ENCODE measurements at places on chromosomes 1 and 21.
A peak's percentile ranks its signal among the peaks of the same experiment; 100 is the strongest.

DNA sequence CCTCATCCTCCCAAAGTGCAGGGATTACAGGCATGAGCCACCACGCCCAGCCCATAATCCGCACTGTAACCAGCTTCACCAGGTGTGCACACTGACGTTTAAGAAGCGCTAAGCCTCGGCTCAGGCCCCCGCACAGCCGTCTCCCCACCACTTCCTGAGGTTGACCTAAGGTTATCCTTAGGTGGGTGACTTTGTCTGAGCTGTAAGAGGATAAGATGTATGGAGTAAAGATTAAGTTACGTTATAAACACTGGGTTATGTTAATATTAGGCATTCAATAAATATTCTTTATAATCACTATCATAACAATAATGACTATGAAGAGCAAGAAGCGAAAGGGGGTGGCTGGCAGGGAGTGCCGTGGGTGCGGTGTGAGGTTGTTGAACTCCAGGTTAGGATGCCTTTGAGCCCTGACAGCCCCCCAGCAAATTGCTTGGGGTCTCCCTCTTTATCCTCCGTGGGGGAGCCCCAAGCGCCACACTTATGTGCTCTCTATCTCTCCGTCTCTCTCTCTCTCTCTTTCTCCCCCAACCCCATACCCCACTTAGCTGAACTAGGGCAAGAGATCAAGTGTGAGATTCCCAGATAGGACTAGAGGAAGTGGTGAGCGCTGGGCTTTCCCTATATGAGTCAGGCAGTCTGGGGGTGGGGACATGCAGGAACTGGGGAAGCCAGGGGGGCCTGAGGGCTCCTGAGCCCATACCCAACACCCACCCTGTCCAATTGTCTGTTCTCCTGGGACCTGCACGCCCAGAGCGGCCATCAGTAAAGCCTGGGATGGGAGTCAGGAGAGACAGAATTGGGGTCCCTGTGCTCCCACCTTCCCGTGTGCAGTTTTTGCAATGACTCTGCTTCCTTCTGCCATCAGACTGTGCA is 7.6 kb downstream of the EFHD2 start:
- DNase-seq: no peak

DNA sequence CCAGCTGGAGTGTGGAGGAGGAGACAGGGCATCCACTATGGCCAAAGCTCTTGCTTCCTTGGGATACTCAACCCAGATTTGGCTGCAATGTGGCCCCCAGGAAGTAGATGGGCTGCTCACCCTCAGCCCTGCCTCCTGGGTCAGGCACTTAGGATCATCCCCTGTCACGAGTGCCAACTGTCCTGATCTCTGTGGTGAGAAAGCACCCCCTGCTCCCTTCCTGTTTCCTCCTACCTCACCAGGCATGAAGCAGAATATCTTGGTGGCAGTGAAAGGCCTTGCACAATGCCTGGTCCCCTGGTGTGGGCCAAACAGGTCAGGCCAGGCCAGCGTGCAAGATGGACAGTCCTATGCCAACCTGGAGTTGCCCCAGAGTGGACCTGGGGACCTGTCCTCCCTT is 211.7 kb downstream of the GRIK3 start:
- DNase-seq: no peak

GRCh38 chr21:34881839-34882371 is 167.2 kb downstream of the RUNX1 start:
- no peak for DNase-seq

DNA sequence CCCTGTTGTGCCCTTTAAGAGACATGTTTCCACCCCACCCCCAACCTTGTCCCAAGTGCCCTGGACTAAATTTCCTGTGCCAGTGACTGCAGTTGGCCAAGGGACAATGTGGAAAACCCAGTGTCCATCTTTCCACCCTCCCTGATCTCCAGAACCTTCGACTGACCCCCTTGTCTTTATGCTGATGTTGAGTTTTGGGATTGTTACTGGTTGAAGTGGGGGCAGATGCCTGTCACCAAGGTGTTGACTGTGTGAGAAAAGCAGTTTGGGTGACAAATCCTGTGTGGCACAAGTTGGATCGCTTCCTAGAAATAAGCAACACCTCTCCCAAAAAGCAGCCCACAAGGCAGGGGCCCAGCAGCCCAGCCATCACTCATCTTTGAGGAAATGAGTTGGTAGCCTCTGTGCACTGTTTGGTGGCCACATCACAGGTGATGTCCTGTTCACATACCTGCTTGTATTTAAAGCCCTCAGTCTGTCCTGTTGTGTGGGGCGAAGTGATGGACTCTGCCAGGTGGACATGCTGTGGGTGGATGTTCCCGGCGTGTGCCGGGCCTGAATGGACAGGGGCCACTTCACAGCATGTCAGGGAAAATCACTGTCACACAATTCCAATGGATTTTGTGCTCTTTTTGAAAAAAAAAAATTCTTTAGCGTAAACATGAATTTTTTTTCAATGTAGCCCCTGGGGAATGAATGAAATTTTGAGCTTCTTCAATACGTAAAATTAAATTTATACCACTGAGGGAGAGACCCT is 6.6 kb upstream of the MIIP start:
- DNase-seq: no peak

- DNase-seq: peak; percentile 30
Observed at GRCh38 chr1:220696863-220697231, 6.7 kb downstream of the C1orf115 start.

DNA sequence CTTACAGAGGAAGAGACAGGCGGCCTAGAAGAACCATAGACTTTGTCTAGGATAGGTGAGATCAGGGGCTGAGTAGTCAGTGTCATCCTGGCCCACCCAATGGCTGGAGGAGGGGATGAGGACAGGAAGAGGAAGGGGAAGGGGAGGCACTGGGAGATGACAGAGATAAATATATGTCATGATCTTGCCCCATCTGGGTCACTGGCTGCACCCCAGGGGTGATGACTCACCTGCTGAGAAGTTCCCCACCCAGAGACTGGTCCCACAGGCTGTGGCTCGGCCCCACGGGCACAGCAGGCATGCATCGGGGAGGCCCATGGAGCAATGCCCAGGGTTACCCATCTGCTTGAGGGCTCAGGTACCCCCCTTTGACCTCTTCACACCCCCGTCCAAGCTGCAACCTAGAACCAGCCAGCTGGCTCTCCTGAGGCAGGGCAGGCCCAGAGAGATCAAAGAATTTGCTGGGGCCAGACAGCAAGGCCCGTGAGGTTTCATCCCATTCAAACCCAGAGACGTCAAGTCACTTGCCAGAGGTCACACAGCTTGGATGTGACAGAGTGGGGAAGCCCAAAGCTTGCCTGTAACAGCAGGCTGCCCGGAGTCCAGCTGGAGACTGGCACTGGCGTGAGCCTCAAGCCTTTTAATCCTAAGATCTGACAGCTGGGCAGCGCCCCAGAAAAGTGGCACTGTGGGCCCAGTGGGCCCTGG is 34.7 kb upstream of the CASZ1 start:
- no peak for DNase-seq
